Dermis blood vessel endothelial cell (primary cell): ENCODE measurements at places on chromosomes 6 and 20. TPM values are rescaled to one million over a fixed set of nuclear protein-coding genes. Genes with fewer than 3 reads are reported as not detected.

The PRR18 gene
- not detected in 2 replicates for total RNA-seq

GRCh38 chr6:56280126-56280525 lies 32.7 kb upstream of the COL21A1 start:
- DNase-seq: no peak

GRCh38 chr6:3037638-3038365 lies 30.5 kb upstream of the RIPK1 start:
- peak; percentile 33 for DNase-seq

GRCh38 chr6:79422666-79423065 lies 114.6 kb downstream of the LCA5 start:
- DNase-seq: no peak

DNA sequence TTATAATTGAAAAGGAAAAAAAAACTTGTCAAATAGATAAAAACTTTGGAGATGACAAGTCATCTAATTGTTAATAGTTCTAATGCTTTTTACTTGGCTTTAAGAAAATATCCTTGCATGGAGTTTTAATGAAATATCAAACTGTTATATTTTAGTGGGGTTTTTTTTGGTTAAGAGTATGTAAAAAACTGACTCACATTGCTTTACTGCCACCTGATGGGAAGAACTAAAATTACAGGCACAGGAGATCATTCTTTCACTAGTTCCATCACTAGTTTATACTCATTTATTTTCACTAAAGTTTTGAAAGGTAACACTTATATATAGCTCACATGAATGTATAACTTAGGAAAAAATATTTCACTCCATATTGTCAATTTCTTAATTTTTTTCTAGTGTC lies 309.1 kb downstream of the LMBRD1 start:
- no peak for DNase-seq

- DNase-seq: no peak
Measured at GRCh38 chr6:25403150-25403549, 124.0 kb downstream of the CARMIL1 start.

GRCh38 chr6:44273617-44274016 lies 3.4 kb downstream of the TMEM151B start:
- DNase-seq: no peak

- DNase-seq: peak; percentile 52
Measured at GRCh38 chr6:138287144-138287955, 69.1 kb upstream of the PBOV1 start.
